ENCODE measurements at places on chromosomes 4 and X. TPM values are rescaled to one million over a fixed set of nuclear protein-coding genes. Genes with fewer than 3 reads are reported as not detected.

CFI gene
- 20.2 TPM for total RNA-seq

ZDHHC15 gene
- not detected for total RNA-seq

KDR gene
- total RNA-seq, result 0.86 TPM

SYNPO2 gene
- 6.9 TPM for total RNA-seq

GPRASP1 gene
- 1.2 TPM for total RNA-seq

STOX2 gene
- total RNA-seq, result 0.29 TPM

SHROOM2 gene
- 11.9 TPM for total RNA-seq

TMEM47 gene
- total RNA-seq, result 20.2 TPM

CLCN4 gene
- total RNA-seq, result under 0.01 TPM

GPM6B gene
- 0.35 TPM for total RNA-seq

TMEM35A gene
- 2.7 TPM for total RNA-seq

TMEM31 gene
- total RNA-seq, result not detected

CASK gene
- total RNA-seq, result 10.1 TPM

FGFBP2 gene
- not detected for total RNA-seq

LAP3 gene
- total RNA-seq, result 83.3 TPM

EMCN gene
- total RNA-seq, result not detected

BEND4 gene
- 0.29 TPM for total RNA-seq

TMEM154 gene
- total RNA-seq, result 22.2 TPM

CYBB gene
- not detected for total RNA-seq

SRPX2 gene
- total RNA-seq, result 61.3 TPM

MOSPD2 gene
- total RNA-seq, result 35.7 TPM

All from myometrial cell (primary cell).